ENCODE measurements at places on chromosomes 2 and 18.
A peak's percentile ranks its signal among the peaks of the same experiment; 100 is the strongest.

- no peak for DNase-seq
Observed at GRCh38 chr2:61924895-61925663, 19.6 kb downstream of the COMMD1 start.

- DNase-seq, result no peak
Observed at GRCh38 chr2:117691595-117691994, 122.9 kb upstream of the DDX18 start.

DNA sequence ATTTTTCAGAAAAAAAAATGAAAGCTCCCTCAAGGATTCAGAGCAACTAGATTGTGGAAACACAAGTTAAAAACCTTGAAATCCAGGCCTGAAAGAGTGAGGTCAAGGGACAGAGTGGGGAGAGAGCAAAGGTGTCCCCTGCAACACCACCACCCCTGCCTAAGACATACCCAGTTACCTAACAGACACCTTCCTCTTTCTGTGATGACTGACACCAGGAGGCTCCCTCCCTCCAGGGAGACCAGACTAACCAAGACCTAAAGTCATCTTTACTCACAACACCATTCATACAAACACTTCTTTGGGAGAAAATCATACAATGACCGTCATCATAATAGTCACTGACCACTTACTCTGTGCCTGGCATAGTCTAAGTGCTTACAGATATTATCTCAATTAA, 151.8 kb upstream of the NABP1 start:
- DNase-seq, result no peak

DNA sequence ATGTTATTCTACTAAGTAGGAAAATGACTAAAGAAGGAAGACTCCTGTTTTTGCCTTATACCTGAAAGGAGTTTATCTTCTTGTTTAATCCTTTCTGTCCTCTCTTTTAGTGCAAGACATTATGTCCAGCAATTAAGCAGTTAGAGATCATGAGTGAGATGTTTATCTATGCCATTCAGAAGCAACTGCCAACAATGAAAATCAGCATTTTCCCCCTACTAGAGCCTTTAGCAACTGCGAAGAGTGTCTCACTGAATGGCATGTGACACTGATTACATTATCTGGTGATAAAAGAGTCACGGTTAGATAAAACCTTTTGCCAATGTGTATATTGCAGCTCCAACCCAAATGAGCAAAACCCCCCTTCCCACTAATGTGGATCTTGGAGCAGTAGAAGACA, 357.7 kb upstream of the SYT4 start:
- DNase-seq, result no peak

DNA sequence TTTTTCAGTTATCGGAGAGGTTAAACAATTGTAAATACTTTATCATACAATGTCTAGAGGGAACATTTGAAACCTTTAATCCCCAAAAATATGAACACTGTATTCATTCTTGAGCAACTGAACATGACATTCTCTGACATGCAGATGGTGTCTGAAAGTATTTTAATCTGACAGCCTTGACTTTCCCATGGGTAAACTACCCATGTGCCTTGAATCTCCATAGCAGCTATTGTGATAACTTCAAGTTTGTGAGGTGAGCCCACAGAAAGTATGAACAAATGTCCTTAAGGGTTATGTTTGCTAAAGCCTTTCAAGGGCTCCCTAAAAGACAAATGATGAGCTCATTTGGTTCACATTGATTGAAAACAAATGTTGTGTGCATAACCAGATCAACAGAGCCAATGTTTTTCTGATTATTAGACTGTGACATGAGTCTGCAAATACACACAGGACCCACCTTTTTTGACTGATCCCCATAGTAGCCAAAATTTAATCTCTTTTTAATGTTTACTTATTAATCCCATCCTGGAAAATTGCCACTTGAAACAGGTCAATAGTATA, 1326.0 kb downstream of the LRP1B start:
- DNase-seq, result no peak

GRCh38 chr2:241321886-241322285, 6.2 kb downstream of the SEPTIN2 start:
- DNase-seq, result no peak

- peak; percentile 88 for DNase-seq
Observed at GRCh38 chr18:48951448-48952286, 902 bp upstream of the SMAD7 start.

DNA sequence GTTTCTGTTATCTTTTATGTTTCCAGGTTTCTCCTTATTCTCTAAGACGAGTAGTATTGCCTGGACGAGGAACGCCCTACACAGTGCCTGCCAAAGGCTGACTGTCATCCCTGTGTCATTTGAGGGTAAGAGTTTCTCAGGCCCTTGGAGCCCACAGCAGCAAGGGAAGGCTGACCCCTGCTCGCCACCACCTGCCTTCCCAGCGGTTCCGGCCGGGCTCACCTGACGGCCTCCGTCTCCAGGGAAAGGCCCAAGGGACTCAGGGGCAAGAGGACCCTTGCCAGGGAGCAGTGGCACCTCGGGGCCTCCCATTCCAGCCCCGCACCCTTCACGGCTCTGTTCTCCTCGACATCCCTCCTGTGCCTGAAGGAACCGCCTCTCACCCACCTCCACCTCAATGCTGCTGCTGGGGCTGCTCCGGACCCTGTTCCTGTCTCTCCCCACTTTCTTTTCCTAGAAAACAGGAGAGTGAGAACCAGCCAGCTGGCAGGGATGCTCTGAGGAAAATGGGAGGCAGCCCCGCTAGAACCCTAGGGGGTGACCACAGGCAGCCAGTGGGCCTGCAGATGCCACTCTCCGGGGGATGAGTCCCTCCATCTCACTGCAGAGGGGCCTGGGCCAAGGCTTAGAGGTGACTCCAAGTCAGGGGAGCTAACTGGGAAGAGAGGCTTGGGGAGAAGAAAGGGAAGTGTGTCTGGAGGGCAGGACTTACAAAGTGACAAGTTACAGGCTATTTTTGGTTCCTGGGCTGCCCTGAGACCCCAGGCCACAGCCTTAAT, 1.9 kb downstream of the LIMS2 start:
- DNase-seq, result no peak

Data from activated CD8-positive, alpha-beta memory T cell treated with anti-CD3 and anti-CD28 coated beads for 24 hours (primary cell).